CD4-positive, alpha-beta T cell treated with Interleukin-17A for 1 hour (primary cell): ENCODE measurements at places on chromosomes 1 and 21.

DNA sequence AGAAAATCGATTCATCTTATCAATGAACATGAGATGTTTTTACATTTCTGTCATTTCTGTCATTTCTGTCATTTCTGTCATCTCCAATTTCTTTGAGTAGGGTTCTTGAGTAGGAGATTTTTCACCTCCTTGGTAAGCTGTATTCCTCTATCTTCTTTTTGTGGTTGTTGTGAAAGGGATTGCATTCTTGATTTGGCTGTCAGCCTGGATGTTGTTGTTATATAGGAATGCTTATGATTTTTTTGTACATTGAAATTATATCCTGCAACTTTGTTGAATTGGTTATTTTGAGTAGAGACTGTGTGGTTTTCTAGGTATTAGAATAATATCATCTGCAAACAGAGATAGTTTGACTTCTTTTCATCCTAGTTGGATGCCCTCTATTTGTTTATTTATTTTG, 1233.7 kb downstream of the PLA2G4A start:
- DNase-seq, result no peak

GRCh38 chr1:111285879-111286278, 4.8 kb upstream of the CHIA start:
- DNase-seq, result no peak

DNA sequence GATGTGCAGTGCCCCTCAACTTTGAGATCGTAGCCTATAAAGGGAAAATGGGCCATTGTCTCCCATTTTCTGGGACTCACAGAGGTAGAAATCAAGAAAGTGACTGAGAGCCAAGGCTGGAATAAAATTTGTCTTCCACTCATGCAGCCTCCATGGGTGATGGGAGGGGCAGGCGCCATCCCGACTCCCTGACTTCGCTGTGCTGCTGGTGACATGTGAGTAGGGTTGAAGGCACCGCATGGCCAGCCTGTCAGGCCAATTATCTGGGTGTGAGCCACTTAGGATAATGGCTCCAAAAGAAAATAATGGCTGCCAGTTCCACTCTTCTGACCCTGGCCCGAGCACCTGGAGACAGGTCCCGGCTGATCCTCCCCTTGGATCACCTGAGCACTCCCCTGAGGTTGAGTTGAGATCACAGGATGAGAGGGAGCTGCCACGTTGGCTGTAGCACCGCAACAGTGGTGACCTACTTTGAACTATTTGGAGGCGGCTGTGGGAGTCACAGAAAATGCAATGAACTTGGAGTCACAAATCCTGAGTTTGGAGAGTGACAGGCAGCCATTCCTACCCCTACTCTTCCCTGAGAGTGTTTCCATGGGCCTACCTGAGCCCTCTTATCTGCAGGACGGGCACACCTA, 26.3 kb downstream of the CAPN9 start:
- DNase-seq, result no peak

DNA sequence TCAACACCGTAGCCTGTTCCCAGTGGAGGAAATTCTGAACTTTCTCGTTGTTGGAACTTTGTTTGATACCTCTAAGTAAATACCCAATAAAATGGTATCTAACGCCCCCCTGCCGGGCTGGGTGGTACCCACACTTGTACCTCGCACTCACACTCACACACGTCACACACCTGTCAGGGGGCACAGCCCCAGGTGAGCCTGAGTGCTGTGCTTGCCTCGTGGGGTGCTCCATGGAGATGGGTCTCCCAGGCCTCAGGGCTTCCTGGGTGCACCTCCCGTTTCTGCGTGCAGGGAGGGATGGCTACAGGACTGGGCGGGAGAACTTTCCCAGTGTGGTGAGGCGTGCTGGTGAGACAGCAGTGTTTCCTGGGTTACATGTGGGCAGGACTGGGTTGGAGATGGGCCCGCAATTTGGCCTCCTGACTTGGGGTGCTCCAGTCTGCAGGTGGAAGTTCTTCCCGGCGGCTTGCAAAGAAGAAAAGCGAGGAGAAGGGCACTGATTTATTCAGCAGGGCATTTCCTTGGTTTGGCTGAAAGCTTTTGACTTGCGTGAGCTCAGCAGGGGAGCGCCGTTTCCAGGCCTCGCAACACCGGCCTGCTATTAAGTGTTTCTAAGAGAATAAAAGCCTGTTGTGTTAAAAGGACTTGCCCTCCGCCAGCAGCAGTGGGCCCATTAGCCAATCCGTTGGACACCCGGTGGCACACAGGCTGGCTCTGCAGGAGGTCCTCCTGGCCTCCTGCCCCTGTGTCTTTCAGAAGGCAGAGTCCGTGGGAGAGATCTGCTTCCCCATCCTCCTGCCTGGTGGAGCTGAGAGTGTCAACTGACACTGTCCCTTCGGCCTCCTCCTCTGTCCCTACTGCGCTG, 79.7 kb downstream of the KIF26B start:
- DNase-seq, result no peak

DNA sequence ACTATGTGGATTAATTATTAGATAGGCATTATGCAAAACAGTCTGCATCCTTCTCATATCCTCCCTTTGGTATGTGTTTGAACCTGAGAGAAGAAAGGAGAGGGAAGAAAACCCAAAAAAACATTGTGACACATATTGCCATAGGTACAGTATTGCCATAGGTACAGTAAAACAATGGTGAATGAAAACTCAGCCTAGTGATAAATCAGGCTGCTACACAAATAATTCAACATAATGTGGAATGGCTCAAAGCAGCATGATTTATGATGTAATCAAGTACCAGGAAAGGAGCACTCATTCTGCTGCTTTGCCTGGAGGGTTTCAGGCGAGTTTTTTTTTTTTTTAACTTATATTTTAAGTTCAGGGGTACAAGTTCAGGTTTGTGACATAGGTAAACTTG, 213.9 kb upstream of the LYPLAL1 start:
- no peak for DNase-seq

- peak; percentile 58 for DNase-seq
Observed at GRCh38 chr21:45154511-45155508, 80.4 kb downstream of the ADARB1 start.

- DNase-seq, result no peak
Observed at GRCh38 chr1:196070940-196071339, 537.3 kb downstream of the KCNT2 start.

GRCh38 chr21:34886240-34887104, 162.6 kb downstream of the RUNX1 start:
- DNase-seq, result peak; percentile 26

DNA sequence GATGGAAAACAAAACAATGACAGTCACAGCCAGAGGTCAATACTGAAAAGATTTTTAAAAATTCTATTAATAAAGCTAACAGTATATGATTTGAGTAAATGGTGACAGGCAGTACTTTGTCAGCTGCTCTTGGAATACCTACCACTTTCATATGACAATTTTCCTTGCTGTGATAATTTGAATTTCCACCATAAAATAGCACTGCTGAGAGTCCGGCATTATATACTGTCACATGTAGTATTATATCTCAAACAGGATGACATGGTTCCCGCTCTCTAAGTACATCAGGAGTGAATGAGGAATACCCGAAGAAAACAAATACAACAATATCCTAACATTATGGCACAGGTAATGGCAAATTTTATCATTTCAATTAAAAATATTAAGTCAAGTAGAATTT, 146.8 kb upstream of the TMPRSS15 start:
- no peak for DNase-seq

DNA sequence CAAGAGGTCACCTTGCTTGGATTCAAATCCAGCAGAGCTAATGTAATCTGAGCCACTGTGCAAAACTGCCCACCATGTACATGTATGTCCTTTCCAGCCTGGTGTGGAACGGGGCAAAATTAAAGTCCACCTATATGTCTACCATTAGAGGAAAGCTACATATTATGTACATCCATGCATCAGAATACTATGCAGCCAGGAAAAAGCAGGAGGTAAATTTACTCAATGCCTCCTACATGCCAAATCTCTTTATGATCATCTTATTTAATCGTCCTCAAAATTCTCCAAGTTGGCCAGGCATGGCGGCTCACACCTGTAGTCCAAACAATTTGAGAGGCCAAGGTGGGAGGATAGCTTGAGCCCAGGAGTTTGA, 6.3 kb upstream of the ZNF683 start:
- DNase-seq, result no peak

- DNase-seq, result no peak
Observed at GRCh38 chr1:61337037-61337436, 254.7 kb downstream of the NFIA start.

- DNase-seq, result no peak
Observed at GRCh38 chr1:228359613-228360532, 46.8 kb downstream of the TRIM11 start.

GRCh38 chr1:1799716-1800115, 21.4 kb upstream of the NADK start:
- no peak for DNase-seq

DNA sequence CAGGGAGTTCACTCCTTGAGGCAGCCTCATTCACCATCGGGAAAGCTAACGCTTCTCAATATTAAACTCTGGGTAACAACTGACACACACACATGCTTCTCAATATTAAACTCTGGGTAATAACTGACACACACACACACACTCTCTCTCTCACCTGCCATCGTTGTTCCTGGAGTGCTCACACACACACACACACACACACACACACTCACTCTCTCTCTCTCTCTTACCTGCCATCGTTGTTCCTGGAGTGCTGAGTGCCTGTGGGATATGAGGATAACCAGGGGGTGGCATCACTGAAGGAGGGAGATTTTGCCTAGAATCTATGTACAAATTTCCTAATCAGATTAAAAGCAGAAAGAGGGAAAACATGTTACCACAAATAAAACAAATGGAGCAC, 17.1 kb upstream of the GUCA2A start:
- DNase-seq, result no peak

DNA sequence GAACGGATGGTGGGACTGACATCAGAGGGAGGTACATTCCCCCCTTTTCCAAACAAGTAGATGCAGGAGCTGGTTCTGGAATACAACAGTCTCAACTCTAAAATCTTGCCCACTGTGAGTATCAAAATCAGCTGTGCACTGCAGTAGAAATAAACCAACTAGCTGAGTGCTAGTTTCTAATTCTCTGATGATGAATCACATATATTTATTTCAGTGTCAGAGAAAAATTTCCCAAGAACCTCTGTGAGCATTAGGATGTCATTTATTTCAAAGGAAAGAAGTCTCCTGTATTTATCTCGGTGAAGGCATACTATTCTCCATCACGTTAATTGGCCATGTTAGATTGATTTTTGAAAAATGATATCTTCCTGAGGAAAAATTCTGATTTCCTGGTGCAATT, 67.1 kb downstream of the LHX9 start:
- DNase-seq, result no peak

- DNase-seq, result no peak
Observed at GRCh38 chr1:41769068-41769467, 149.7 kb downstream of the HIVEP3 start.

DNA sequence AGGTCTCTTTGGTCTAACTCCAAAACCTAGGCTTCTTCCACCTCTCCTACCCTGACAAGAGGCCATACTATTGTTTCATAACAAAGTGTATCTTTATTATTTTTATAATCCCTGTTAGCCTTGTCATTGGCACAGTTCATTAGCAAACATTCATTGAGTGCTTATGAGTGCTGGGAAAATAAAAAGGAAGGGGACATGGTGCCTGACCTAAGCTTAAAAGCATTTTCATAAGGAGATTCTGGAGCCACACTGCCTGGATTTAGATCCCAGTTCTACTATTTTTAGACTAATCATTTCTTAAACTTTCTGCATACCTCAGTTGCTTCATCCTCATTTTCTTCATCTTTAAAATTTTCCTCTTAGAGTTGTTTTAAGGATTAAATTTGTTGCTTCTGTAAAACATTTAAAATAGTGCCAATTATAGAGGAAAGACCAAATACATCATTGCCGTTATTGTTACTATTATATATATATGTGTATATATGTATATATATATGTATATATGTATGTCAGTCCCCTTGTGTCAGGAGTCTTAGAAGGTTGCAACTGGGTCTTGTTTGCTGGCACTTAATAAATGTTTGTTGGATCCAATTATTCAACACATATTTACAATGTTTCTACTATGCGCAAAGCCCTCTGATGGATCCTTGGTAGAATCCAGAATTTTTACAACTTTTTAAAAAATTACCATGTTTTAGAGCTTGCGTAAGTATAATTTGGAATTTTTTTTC, 250.9 kb upstream of the SGIP1 start:
- no peak for DNase-seq

DNA sequence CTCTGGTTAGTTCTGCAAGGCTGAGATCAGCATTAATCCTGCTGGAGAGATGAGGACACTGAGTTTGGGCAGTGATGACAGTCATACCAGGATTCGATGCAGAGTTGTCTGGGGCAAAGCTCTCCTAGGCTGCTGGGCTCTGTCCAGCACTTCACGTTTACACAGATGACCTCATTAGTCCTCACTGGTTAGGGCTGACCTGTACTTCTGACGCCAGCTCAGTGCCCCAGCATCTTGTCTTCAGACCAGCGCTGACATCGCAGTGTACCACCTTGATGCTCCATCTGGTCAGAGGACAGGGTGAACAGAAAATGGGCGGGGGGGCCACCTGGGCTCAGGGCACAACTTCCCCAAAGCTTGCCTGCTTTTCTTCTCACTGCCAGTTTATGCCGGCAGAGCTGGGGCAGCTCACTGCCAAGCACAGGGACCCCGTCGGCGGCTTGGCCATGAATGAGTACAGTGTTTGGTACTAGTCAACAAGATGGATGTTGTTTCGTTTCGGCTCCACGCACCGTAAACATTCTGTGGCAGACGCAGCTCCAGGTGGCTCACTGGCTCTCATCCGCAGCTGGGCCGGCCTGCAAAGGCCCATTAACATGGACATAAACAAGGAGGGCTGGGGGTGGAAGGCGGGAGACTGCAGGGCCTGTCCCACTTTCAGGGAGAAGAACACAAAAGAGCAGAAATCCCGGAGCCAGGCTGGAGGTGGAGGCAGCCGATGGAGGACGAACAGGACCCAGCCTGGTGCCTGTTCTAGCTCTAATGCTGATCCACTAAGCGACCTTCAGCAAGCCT, 118.7 kb downstream of the GLIS1 start:
- no peak for DNase-seq

DNA sequence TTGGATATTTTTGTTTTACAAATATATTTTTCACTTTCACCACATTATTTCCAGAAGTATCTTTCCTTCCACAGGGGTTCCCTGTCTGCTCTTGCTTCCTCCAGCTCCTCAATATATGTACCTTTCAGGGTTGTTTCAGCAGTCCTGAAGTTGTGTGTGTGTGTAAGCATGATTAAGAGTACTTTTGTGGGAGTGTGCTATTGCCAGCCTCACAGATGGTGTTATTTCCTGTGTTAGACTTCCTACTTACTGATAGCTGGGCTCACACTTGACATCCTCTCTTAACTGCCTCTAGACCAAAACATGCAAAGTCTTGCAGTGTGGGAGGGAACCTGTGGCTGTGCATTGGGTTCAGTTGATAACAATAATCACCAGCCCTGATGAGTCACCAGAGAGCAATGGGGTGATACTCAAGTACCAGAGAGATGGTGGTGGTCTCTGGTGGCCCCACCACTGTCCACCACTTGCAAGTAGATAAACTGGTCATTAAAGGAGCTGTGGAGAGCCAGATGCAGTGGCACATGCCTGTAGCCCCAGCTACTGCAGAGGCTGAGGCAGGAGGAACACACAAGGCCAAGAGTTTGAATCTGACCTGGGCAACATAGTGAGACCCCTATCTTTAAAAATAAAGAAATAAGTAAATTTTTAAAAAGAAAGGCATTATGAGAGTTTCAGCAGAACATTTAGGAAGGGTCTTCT, 126.7 kb downstream of the NR5A2 start:
- DNase-seq, result peak; percentile 76
